ENCODE measurements at places on chromosomes 11 and 22. TPM values are rescaled to one million over a fixed set of nuclear protein-coding genes. Genes with fewer than 3 reads are reported as not detected.

DNA sequence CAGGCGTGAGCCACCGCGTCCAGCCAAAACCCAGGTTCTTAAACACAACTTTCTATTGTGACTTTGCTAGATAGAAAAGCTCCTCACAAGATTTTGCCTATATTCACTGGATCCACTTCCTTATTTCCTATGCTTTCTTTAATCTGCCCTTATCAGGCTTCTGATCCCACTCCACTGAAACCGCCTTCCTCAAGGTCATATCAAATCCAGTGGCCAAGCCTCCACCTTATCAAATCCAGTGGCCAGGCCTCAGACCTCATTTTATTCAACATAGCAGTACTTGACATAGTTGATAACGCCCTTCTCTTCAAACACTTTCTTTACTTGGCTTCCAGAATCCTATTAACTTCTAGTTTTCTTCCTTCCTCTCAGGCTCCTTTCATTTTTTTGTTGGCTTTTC lies 29.5 kb downstream of the DIXDC1 start:
- DNase-seq: no peak
- peaks cover 7% of the 10 kb centered on the region for H3K36me3 ChIP-seq
- H3K27ac ChIP-seq: no peak overlapping the region
- no peaks in the 10 kb centered on the region for H3K27me3 ChIP-seq
- no peak overlapping the region for H3K4me3 ChIP-seq
- no peaks in the 10 kb centered on the region for H3K4me1 ChIP-seq

DNA sequence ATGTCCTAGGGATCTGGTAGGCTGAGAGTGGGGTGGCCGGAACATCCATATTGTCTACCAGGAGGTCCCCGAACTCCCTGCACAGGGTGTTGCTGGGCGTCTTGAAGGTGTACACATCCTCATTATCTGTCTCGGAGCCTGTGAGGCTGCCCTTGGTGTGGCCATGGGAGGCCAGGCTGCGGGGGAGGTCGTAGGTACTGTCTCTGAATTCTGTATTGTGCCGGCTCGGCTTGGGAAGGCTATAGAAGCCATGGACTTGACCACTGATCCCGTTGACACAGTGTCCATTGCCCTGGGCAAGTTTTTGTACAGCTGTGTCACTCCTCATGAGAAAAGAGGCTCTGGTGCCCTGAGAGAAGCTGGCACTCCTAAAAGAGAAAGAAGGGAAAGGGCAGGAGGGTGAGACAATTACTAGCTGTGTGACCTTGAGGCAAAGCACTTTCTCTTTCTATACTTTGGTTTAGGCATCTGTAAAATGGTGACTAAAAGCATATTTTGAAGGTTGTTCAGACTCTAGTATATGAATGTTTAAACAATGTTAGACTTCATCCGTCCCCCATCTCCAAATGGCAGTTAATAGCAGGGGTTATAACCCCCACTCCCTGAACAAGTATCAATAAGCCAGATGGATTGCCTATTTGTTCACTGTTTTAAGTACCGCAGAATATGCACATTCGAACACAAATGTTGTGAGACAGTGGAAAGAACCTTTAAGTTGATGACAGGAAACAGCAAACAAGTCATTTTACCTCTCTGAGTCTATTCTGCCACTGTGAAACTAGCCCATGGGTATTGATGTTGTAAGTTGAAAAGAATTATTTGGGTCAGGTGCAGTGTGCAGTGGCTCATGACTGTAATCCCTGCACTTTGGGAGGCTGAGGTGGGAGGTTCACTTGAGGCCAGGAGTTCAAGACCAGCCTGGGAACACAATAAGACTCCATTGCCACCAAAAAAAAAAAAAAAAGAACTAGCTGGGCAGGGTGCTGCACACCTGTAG lies 38.3 kb downstream of the USP35 start:
- no peaks in the 10 kb centered on the region for H3K36me3 ChIP-seq
- no peak overlapping the region for H3K4me3 ChIP-seq
- DNase-seq: peak; percentile 20
- peak overlapping the region; percentile 39 for H3K27ac ChIP-seq

- no peaks in the 10 kb centered on the region for H3K27me3 ChIP-seq
- no peak overlapping the region for H3K27ac ChIP-seq
- no peak overlapping the region for H3K4me3 ChIP-seq
Observed at GRCh38 chr11:47071791-47072261, 104.9 kb downstream of the ARFGAP2 start.

IFITM10 gene
- 0.07 TPM for total RNA-seq

DNA sequence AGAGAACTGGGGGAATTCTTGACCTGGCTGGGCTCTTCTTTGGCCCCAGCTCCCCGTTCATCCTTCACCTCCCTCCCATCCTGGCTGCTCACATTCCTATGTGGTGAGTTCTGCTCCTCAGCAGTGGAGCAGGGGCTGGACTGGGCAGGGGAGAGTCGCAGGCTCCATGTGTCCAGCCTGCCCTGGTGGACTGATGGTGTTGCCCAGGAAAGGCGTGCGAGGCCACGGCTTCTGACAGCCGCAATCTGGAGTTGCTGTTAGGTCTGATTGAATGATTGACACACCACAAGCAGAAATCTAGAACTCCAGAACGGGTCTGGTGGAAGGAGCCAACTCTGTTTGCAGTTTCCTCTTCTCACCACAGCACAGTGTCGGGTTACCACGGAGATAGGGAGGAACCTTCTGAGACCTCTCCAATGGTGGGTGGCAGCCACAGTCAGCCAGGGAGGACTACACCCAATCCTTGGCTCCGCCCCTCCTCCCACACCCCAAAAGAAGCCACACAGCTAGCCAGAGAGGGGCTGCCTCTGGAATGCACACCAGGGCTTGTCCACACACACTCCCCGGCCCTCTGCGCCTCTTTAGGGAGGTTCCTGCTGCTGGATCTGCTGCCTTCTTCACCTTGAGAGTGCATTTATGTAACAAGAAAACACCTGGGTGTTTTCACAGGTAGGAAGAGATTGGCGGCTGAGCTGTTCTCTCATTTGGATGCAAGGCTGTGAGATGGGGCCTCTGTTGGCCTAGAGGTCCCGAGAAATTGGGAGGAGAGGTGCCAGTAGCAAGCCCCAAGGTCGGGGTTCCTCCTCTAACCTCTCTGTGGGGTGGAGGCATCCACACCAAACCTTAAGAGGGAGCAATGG lies 56.4 kb upstream of the CD44 start:
- H3K4me3 ChIP-seq: peak overlapping the region; percentile 58
- DNase-seq: peak; percentile 93
- H3K36me3 ChIP-seq: no peaks in the 10 kb centered on the region
- H3K27ac ChIP-seq: peak overlapping the region; percentile 89
- H3K4me1 ChIP-seq: peaks cover 80% of the 10 kb centered on the region

- DNase-seq: no peak
- no peaks in the 10 kb centered on the region for H3K27me3 ChIP-seq
- H3K4me1 ChIP-seq: no peaks in the 10 kb centered on the region
- H3K4me3 ChIP-seq: no peak overlapping the region
- no peak overlapping the region for H3K27ac ChIP-seq
Observed at GRCh38 chr11:17608821-17609220, 61.8 kb downstream of the OTOG start.
